ENCODE measurements at places on chromosomes 11 and 22. TPM values are rescaled to one million over a fixed set of nuclear protein-coding genes. Genes with fewer than 3 reads are reported as not detected.

DNA sequence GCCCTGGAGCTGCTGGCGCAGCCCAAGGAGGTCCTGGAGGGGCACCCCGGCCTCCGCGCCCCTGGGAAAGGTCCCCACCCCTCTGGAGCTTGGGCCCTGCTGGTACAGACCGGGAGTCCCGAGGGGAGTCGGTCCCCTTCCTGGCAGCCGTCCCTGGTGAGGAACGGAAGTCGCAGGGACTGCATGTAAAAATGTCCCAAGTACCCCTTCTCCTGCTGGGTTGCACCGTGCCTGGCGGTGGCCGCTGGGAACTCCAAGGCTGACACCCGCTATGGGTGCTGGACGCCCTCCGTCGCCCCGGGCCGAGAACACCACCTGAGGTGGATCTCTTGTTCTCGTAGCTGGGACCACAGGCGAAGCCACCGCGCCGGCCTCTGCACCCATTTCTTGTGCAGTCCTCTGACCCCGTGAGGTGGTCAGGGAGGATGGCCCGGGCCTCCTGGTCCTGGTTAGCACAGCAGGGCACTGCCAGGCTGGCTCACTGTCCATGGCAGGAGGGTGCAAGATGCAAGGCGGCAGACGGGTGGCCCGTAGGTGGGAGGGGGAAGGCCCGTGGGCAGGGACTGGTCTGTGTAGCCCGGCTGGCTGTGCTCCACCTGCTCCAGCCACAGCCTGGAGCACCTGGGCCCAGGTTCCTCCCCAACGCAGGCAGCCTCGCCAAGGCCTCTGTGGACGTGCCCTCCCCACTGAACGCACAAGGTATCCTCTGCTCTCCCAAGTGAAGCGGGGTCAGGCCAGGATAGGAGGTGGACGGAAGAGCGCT, 165.2 kb downstream of the IGLL1 start:
- no peaks in the 10 kb centered on the region for H3K27me3 ChIP-seq
- peaks cover 71% of the 10 kb centered on the region for H3K4me1 ChIP-seq
- no peak overlapping the region for H3K4me3 ChIP-seq
- no peak overlapping the region for H3K27ac ChIP-seq
- no peak for DNase-seq
- no peaks in the 10 kb centered on the region for H3K36me3 ChIP-seq

- H3K4me3 ChIP-seq, result no peak overlapping the region
- H3K27me3 ChIP-seq, result peaks cover 12% of the 10 kb centered on the region
- H3K27ac ChIP-seq, result no peak overlapping the region
- peaks cover 18% of the 10 kb centered on the region for H3K4me1 ChIP-seq
- DNase-seq, result no peak
- no peaks in the 10 kb centered on the region for H3K36me3 ChIP-seq
Measured at GRCh38 chr11:75355051-75355450, 3.6 kb upstream of the ARRB1 start.

Gene ART1
- total RNA-seq, result not detected

GRCh38 chr11:13759050-13759449, 90.6 kb downstream of the FAR1 start:
- H3K36me3 ChIP-seq, result no peaks in the 10 kb centered on the region
- peaks cover 11% of the 10 kb centered on the region for H3K4me1 ChIP-seq
- H3K27ac ChIP-seq, result no peak overlapping the region
- H3K27me3 ChIP-seq, result peaks cover 1% of the 10 kb centered on the region
- no peak for DNase-seq

- H3K4me1 ChIP-seq, result peaks cover 10% of the 10 kb centered on the region
- no peak overlapping the region for H3K27ac ChIP-seq
- H3K36me3 ChIP-seq, result no peaks in the 10 kb centered on the region
Measured at GRCh38 chr22:45952553-45952952, 24.4 kb downstream of the WNT7B start.

DNA sequence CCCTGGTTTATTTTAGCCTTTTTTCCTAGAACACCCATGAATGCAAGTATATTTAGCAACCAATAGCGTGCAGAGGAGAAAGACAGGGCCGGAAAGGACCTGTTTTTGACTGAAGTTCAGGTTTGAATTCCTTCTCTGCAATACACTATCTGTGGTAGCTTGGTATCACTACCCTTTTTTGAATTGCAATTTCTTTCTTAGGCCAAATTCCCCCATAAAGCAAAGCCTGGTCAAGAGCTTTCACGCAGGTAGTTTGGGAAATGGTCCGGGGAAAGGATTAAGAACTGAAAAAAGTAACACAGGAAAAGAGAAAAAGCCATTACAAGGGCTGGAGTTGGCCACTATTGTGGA, 38.8 kb upstream of the PAMR1 start:
- no peak overlapping the region for H3K27ac ChIP-seq
- peaks cover 21% of the 10 kb centered on the region for H3K27me3 ChIP-seq
- peaks cover 5% of the 10 kb centered on the region for H3K36me3 ChIP-seq
- peaks cover 13% of the 10 kb centered on the region for H3K4me1 ChIP-seq
- no peak overlapping the region for H3K4me3 ChIP-seq

Gene LAYN
- 12.5 TPM for total RNA-seq

- peaks cover 6% of the 10 kb centered on the region for H3K4me1 ChIP-seq
- no peaks in the 10 kb centered on the region for H3K36me3 ChIP-seq
- no peak overlapping the region for H3K27ac ChIP-seq
- DNase-seq, result no peak
- H3K4me3 ChIP-seq, result no peak overlapping the region
Measured at GRCh38 chr22:35552196-35552842, 11.7 kb downstream of the RASD2 start.
